ENCODE measurements at places on chromosomes 12 and 14. TPM values are rescaled to one million over a fixed set of nuclear protein-coding genes. Genes with fewer than 3 reads are reported as not detected.

The OR4Q3 gene
- total RNA-seq = not detected

The POTEG gene
- total RNA-seq = not detected

The CCDC197 gene
- not detected for total RNA-seq

The TAS2R10 gene
- total RNA-seq = 0.15 TPM

The TAS2R8 gene
- not detected for total RNA-seq

The SPTB gene
- 0.23 TPM for total RNA-seq

The MUCL1 gene
- total RNA-seq = not detected

The DLK1 gene
- not detected for total RNA-seq

The SLC7A8 gene
- total RNA-seq = 0.29 TPM

The NTN4 gene
- total RNA-seq = 211 TPM

The IRAK3 gene
- total RNA-seq = 2.9 TPM

The TMCC3 gene
- total RNA-seq = 20.5 TPM

The FAM186B gene
- total RNA-seq = 0.12 TPM

The PRKD1 gene
- total RNA-seq = 7.2 TPM
